ENCODE measurements at places on chromosomes 7 and 10.
A peak's percentile ranks its signal among the peaks of the same experiment; 100 is the strongest.

- DNase-seq, result peak; percentile 71
Measured at GRCh38 chr10:120948889-120949608, 97.9 kb downstream of the WDR11 start.

- DNase-seq, result peak; percentile 83
Measured at GRCh38 chr7:155306673-155307470, 9.2 kb downstream of the INSIG1 start.

GRCh38 chr7:129949292-129950133 lies 3.2 kb downstream of the UBE2H start:
- peak; percentile 97 for DNase-seq

GRCh38 chr7:131844369-131844768 lies 287.9 kb upstream of the PODXL start:
- DNase-seq, result no peak

- DNase-seq, result no peak
Measured at GRCh38 chr10:126349101-126349500, 39.2 kb downstream of the ADAM12 start.

DNA sequence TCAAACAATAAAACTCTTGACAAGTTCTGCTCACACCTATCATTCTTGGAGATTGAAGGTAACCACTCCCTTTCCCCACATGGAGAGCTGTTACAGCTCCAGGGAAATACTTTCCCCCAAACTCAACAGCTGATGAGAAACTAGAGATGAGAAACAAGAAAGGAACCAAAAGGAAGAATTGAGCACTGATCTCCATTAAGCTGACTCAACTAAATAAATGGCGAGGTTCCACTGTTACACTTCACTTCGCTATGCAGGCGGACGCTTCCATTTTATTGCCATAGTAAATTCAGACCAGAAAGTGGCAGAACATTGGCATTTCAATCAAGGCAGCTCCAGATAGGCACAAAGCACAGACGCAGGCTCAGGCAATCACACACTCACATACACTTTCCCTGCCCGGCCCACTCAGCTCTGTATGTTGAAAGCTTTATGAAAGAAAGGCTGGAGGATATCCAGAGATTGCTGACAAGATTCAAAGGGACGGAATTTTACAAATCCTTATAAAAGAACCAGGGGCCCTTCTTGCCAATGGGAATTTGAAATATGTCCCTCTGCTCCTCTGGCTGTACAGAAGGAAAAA lies 11.5 kb upstream of the YAE1 start:
- no peak for DNase-seq

- DNase-seq, result no peak
Measured at GRCh38 chr7:134766779-134767519, 12.5 kb upstream of the CALD1 start.

DNA sequence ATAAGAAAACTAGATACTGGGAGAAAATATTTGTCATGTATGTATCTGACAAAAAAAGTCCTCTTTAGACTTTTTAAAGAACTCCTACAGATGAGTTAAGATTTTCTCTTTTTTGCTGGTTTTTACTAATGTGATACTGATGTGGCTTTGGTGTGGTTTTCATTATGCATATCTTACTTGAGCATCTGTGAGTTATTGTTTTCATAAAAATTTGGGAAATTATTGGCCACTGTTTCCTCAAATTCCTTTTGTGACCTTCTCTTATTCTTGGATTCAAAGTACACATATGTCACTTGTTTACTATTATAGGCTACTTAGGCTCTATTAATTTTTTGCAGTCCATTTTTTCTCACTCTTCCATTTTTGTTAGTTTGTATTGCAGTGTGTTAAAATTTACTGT lies 89.0 kb downstream of the PPP1R9A start:
- no peak for DNase-seq

DNA sequence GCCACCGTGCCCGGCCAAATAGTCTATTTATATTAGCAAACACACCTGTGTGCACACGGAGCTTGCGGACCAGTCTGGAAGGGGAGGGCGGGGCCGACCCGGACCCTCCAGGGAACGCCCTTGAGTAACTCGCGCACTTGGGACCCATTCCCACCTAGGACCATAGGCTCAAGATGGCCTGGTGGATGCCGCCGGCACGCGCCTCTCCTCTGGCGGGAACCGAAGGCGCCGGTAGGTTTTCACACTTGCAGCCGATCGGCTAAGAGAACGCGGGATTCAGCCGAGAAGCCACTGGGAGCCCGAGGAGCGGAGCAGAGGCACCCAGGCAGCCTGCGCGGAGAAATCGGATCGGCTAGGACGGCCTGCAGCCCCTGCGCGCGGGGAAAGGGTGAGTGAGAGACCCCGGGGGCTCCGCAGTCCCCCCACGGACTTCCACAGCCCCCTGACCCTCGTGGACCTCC lies 18.9 kb downstream of the IFT22 start:
- no peak for DNase-seq

GRCh38 chr7:94656925-94657731 lies 1.2 kb upstream of the SGCE start:
- peak; percentile 48 for DNase-seq

- DNase-seq, result peak; percentile 63
Measured at GRCh38 chr10:84845628-84846261, 517.4 kb downstream of the CCSER2 start.

- DNase-seq, result peak; percentile 19
Measured at GRCh38 chr7:76155938-76156337, 45.8 kb upstream of the SRRM3 start.

Data from kidney tubule cell (primary cell).